Activated naive CD4-positive, alpha-beta T cell treated with anti-CD3 and anti-CD28 coated beads for 36 hours (primary cell): ENCODE measurements at places on chromosomes 5 and 9. TPM values are rescaled to one million over a fixed set of nuclear protein-coding genes. Genes with fewer than 3 reads are reported as not detected.

DNA sequence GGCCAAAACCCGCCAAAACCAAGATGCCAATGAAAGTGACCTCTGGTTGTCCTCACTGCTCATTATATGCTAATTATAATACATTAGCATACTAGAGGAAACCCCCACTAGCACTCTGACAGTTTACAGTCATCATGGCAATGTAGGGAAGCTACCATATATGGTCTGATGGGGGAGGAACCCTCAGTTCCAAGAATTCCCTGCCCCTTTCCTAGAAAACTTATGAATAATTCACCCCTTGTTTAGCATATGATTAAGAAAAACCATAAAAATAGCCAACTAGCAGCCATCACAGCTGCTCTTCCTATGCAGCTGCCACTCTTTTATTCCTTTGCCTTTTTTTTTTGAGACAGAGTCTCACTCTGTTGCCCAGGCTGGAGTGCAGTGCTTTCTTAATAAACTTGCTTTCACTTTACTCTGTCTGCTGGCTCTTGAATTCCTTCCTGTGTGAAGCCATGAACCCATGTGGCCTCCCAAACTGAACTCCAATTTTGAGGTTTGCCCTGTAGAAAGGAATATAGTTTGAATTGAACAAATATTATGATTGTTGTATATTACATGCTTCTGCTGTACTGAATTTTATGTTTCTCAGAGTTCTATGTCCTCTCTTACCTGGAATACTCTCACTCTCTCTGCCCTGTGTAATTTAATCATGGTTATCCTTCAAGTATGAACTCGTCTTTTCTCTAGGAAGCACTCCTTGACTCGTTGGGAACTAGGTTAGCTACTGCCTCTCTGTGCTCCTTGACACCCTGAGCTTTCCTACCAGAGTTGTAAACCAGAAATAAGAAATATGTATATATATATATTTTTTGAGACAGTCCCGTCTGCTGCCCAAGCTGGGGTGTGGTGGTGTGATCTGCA lies 59.8 kb downstream of the KIAA1958 start:
- H3K27me3 ChIP-seq, result no peaks in the 10 kb centered on the region
- H3K4me1 ChIP-seq, result peaks cover 14% of the 10 kb centered on the region
- H3K36me3 ChIP-seq, result no peaks in the 10 kb centered on the region
- DNase-seq, result peak; percentile 15
- H3K27ac ChIP-seq, result no peak overlapping the region

- H3K4me3 ChIP-seq, result no peak overlapping the region
- no peak for DNase-seq
- peaks cover 9% of the 10 kb centered on the region for H3K4me1 ChIP-seq
- no peaks in the 10 kb centered on the region for H3K27me3 ChIP-seq
Observed at GRCh38 chr5:95884511-95884910, 62.0 kb upstream of the GLRX start.

DNA sequence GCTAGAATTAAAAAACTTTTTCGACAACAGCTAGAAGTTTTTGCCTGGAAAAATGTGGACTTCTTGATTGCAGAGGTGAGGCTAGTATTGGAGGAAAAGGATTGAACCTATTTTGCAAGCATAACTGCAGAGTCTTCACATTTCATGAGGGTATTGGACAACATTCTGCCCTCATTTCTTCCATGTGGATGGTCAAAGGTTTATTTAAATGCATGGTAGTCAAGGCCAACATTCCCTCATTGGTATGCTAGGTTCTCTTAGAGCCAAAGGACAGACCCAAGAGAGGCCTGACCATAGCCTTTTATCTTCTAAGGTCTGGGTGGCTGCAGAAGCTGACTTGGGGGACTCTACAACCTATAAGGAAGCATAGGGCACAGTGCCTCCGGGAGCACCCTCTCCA lies 11.2 kb downstream of the BHMT2 start:
- no peak overlapping the region for H3K27ac ChIP-seq
- H3K27me3 ChIP-seq, result no peaks in the 10 kb centered on the region
- H3K4me3 ChIP-seq, result no peak overlapping the region
- DNase-seq, result no peak

DNA sequence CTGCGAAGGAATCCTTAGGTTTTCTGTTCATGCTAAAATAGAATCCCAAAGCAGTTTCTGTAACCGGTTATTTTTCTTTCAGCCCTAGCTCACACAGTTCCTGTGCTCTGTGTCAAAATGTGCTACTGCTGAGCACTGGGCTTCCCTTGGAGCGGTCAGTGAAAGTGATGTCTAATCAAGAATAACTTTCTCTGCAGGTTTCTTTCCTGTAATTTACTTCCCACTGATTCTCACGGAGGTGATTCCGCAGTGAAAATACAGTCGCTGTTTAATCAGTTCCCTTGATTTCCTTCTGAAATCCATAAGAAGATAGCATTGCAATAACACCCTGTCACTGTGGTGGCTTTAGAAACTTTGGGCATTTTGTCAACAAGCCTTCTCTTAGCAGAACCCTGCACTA lies 112.0 kb upstream of the ISL1 start:
- no peak overlapping the region for H3K27ac ChIP-seq
- H3K4me1 ChIP-seq, result no peaks in the 10 kb centered on the region
- H3K36me3 ChIP-seq, result no peaks in the 10 kb centered on the region
- no peaks in the 10 kb centered on the region for H3K27me3 ChIP-seq

DNA sequence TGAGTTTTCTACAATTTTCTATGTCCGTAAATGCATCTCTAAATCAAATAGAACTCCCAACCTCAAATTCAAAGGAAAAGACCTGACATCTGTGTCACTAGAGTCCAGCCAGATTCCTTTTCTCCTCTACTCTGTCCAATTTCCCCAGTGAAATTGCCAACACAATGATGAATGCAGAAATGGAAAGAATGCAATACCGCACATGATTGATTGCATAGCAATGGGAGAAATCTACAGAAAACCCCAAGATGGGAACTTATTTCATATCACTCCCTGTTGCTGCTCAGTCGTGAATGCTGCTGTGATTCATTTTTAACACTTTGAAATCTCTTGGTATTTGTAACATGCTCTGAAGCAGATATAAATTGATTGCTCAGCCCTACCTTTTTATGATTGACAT lies 355.1 kb upstream of the TUSC1 start:
- H3K4me3 ChIP-seq, result no peak overlapping the region
- no peaks in the 10 kb centered on the region for H3K36me3 ChIP-seq
- H3K4me1 ChIP-seq, result no peaks in the 10 kb centered on the region
- DNase-seq, result no peak
- H3K27ac ChIP-seq, result no peak overlapping the region
- H3K27me3 ChIP-seq, result no peaks in the 10 kb centered on the region

GRCh38 chr5:133801431-133801830 lies 167.0 kb downstream of the C5orf15 start:
- H3K27me3 ChIP-seq, result peaks cover 12% of the 10 kb centered on the region
- DNase-seq, result no peak
- no peaks in the 10 kb centered on the region for H3K36me3 ChIP-seq
- H3K4me3 ChIP-seq, result no peak overlapping the region
- no peaks in the 10 kb centered on the region for H3K4me1 ChIP-seq

GRCh38 chr5:127581450-127581849 lies 64.0 kb downstream of the PRRC1 start:
- no peak overlapping the region for H3K4me3 ChIP-seq
- H3K27me3 ChIP-seq, result no peaks in the 10 kb centered on the region
- no peaks in the 10 kb centered on the region for H3K36me3 ChIP-seq

DNA sequence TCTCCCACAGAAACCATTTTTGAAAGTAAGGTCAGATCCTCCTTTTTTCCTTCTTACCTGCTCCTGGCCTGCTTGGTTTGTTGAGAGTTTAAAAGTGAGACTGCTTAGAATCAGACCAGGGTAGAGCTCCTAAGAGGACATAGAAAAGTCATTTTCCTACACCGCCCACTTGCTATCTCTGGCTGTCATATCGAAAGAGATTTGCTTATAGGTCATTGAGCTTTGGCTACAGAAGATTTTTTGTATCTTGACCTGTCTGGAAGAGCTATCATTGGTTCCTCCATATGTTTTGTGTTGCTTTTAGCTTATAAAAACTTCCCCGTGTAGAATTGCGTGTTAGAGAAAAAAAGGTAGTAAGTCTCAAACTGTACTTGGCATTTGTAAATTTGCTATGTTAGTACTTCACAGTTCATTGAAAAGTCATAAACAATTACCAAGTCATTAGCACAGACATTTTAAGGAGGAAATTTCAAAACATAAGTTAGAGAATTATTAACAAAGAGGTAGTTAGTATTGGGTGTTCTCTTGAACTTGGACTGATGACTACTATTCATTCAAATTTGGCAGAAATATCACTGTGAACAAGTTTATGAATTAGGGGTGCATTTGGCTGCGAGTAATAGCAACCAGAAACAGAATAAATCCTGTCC lies 96.6 kb downstream of the MAN2A1 start:
- H3K36me3 ChIP-seq, result peaks cover 26% of the 10 kb centered on the region
- H3K4me3 ChIP-seq, result no peak overlapping the region
- no peak overlapping the region for H3K27ac ChIP-seq
- no peaks in the 10 kb centered on the region for H3K27me3 ChIP-seq

- H3K4me3 ChIP-seq, result no peak overlapping the region
- no peak for DNase-seq
- H3K36me3 ChIP-seq, result peaks cover under 1% of the 10 kb centered on the region
- H3K27ac ChIP-seq, result no peak overlapping the region
- no peaks in the 10 kb centered on the region for H3K27me3 ChIP-seq
- no peaks in the 10 kb centered on the region for H3K4me1 ChIP-seq
Observed at GRCh38 chr5:139131921-139132432, 66.2 kb downstream of the SIL1 start.

DNA sequence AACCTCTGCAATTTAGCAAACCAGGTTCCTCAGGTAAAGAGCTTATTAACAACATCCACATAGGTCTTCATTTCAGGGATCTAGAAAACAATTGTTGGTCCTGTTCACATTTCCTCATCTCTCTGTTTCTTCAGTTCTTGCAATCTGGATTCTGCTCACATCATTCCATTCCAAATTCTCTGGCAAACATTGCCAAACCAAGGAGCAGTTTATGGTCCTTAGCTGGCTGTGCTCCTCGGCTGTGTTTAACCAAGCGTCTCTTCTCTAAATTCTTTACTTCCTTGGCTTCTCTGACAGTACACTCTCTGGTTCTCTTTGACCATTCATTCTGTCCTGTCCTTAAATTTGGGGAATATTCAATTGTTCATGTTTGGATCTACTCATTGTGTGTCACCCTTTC lies 65.8 kb upstream of the RANBP3L start:
- H3K4me1 ChIP-seq, result no peaks in the 10 kb centered on the region
- H3K27ac ChIP-seq, result no peak overlapping the region
- H3K27me3 ChIP-seq, result peaks cover 2% of the 10 kb centered on the region
- DNase-seq, result no peak
- H3K36me3 ChIP-seq, result no peaks in the 10 kb centered on the region
- H3K4me3 ChIP-seq, result no peak overlapping the region

DNA sequence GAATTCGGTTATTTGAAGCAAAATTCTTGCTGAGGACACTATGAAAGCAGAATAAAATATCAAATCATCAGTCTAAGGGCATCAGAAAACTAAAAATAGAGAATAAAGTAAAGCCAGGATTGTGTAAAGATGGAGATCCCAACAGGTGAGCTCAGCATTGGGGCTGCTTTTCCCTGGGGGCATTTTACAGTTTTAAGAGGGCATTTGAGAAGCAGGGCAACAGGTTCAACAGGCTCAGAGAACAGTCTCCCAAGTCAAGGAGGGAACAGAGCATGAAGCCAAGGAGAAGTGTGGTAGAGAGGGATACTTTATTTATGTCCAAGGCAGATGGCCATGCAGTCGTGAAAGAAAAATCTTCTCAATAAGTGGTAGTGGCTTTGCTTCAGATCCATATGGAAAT lies 145.4 kb downstream of the SYK start:
- H3K4me1 ChIP-seq, result no peaks in the 10 kb centered on the region
- no peak for DNase-seq
- peaks cover 9% of the 10 kb centered on the region for H3K27me3 ChIP-seq
- no peak overlapping the region for H3K4me3 ChIP-seq

DNA sequence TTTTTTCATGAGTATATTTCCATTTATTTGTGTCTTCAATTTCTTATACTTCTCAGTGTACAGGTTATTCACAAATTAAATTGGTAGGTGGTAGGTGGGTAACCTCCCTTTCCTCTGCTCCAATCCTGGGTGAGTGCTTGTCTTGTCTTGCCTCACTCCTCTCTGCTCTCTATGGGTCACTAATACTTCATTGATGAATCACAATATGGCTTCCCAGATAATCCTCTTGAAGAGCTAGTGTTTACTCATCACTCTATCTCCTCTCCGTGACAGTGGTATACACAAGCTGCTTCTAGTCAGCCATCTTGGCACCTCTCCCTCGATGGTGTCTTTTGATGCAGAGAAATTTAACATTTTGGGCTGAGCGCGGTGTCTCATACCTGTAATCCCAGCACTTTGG lies 331.8 kb upstream of the NMUR2 start:
- no peak for DNase-seq
- H3K36me3 ChIP-seq, result no peaks in the 10 kb centered on the region
- no peaks in the 10 kb centered on the region for H3K27me3 ChIP-seq
- no peaks in the 10 kb centered on the region for H3K4me1 ChIP-seq
- no peak overlapping the region for H3K27ac ChIP-seq

GRCh38 chr9:95091601-95092261 lies 225.8 kb downstream of the FANCC start:
- peaks cover 12% of the 10 kb centered on the region for H3K4me1 ChIP-seq
- H3K36me3 ChIP-seq, result no peaks in the 10 kb centered on the region
- no peak overlapping the region for H3K27ac ChIP-seq
- no peak for DNase-seq

GRCh38 chr5:93221-93980 lies 1.4 kb downstream of the PLEKHG4B start:
- peaks cover 6% of the 10 kb centered on the region for H3K4me1 ChIP-seq
- H3K4me3 ChIP-seq, result no peak overlapping the region

DNA sequence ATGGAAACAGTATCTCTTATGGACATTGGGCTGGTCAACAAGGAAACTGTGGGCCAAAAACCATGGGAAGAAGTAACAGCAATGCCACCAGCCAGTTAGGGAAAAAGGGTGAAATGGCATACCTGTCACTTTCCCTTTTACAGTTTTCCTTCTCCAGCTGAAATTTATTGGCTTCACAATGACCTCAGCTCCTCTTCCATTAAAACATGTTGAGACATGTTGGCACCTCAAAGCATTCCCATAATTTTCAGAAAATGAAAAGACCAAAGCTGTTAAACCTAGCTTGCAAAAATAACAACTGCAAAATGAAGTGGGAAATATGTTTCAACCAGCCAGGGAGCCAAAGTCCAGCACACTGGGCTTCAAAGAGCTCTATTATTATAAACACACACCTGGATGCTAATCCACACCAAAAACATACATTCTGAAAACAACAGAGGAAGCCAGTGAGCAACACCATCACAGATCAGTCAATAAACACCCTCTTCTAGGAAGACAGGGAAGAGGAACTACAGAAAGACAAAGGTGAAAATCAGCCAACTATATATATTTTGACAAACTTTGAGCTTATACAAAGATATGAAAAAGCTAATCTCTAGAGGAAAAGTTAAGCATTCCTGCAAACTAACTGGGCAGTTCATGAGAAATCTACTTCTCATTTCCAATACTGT lies 78.4 kb upstream of the PTGER4 start:
- no peaks in the 10 kb centered on the region for H3K36me3 ChIP-seq
- H3K27ac ChIP-seq, result no peak overlapping the region
- no peaks in the 10 kb centered on the region for H3K27me3 ChIP-seq
- H3K4me1 ChIP-seq, result peaks cover 39% of the 10 kb centered on the region

The RAPGEF1 gene
- 55.9 TPM for total RNA-seq

The BASP1 gene
- total RNA-seq, result 0.62 TPM

The ZNF879 gene
- 1.8 TPM for total RNA-seq

The UNC5A gene
- not detected for total RNA-seq

The ISOC1 gene
- 25.9 TPM for total RNA-seq

The CTXN3 gene
- not detected for total RNA-seq

The IL4 gene
- total RNA-seq, result not detected

The SOHLH1 gene
- not detected for total RNA-seq
